CD4-positive, alpha-beta T cell treated with Interferon gamma for 1 hour (primary cell): ENCODE measurements at places on chromosomes 5 and 9.

GRCh38 chr5:157497875-157498611 is 38.0 kb downstream of the NIPAL4 start:
- DNase-seq: no peak

- peak; percentile 20 for DNase-seq
Measured at GRCh38 chr9:76359365-76359764, 34.9 kb downstream of the RFK start.

DNA sequence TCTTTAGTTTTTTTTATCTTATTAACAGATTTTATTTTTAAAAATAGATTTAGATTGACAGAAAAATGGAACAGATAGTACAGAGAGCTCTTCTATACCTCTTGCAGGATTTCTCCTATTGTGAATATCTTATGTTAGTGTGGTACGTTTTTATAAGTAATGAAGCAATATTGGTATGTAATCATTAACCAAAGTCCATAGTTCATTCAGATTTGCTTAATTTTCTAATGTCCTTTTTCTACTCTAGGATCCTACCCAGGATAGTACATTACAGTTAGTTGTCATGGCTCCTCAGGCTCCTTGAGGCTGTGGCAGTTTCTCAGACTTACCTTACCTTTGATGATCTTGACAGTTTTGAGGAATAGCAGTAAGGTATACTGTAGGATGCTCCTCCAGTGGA is 30.4 kb downstream of the PPP2R2B start:
- DNase-seq: no peak

- DNase-seq: no peak
Measured at GRCh38 chr9:77809552-77809951, 161.4 kb upstream of the GNA14 start.

DNA sequence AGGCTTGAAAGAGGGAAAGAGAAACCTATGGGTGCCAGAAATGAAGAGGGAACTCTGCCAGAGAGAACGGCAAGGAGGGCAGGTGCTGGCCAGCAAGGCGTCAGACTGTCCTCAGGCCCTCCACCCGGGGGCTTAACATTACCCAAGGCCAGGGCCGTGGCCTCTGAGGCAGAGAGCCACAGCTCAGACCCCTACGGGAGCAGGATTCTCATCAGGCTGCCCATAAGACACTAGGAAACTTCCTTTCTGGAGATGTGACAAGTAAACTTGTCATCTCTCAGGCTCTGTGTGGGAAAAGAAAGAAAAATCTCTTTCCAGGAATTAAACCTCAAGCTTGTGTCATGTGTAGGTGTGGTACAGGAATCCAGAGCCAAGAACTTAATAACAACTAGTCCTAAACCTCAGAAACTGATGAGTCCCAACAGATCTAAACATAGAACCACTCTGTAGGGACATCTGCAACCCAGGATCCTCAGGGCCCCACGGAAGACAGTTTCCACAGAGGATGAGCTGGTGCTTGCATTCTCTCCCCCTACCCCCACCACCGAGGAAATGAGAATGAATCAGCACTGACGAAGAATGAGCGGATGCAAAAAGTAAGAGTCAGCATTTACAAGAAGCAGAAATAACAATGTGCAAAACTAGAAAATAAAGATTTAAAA is 74.3 kb downstream of the DCP2 start:
- DNase-seq: no peak

DNA sequence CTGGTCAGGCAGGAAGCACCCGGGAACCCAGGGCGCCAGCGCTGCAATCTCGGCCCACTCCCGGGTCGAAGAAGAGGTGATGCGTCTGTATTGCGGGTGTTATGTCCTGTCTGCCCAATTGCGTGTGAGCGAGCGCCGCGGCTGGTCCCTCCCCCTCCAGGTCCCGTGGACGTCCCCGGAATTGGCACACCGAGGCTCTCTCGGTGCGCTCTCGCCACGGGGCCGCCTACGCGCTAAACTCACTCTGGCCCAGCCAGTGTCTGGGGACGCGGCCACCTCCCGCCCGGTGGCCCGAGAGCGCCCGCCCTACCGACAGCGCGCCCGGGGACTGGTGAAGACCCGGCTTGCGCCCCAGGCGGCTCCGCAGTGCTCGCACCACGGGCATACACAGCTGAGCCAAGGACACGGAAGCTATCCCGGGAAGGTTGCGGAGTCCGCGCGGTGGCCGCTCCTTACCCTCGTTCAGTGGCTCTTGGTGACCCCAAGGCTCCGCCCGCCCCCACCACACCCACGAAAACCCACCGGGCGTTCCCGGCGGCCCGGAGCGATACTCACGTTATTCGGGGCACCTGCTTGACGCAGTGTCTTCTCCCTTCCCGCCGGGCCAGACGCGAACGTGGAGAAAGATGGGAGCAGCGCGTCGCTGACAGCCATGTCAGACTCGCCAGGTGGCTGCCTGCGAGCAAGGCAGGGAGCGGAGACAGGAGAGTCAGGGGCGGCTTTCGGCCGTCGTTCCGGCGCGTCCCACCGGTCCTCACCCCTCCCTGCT is 1.0 kb downstream of the KLF4 start:
- peak; percentile 71 for DNase-seq

DNA sequence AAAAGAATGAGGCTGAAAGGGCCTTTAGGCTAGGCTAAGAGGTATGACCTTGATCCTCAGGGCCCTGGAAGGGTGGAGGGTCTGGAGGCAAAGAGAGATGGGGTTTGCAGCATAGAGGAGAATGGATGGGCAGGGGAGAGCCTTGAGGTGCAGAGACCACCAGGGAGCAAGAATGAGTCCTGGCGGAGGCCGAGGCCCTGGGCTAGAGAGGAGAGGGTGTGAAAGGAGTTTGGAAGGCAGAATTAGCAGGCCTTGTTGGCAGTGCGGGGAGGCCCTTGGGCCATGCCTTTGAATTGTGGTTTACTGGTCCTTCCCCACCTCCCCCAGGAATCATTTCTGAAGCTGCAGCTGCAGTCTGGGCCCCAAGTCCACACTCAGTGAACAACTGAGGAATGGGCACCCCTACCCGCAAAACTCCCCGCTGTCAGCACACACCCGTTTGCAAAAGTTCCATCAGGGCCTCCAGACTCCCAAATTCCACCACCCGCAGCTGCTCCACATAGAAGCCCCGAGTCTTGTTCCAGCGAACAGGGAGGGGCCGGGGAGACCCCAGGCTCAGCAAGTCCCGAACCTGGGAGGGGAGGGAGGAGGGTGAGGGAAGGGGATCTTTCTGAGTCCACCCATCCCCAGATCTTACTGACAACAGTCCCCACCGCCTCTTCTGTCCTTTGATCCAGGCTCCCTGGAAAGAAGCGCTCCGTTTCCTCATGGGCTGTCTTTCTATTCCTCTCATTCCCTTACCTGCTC is 2.1 kb downstream of the KIF12 start:
- no peak for DNase-seq

DNA sequence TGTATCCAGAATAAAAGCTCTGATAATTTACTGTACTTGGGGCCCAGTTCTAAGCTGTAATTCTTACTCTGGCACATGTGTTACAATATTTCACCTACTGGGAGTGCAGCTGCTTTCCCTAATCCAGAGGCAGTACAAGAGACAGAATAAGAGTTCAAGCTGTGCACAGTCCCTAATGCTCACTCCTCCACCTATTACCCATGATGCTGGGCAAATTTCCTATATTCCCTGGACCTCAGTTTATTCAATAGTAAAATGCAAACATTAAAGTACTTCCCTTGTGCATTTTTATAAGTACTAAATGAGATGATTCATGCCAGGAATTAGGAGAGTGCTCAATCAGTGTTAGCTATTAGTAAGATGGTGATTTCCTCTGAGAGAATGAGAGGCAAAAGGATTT is 28.0 kb upstream of the TAF11L2 start:
- DNase-seq: no peak

DNA sequence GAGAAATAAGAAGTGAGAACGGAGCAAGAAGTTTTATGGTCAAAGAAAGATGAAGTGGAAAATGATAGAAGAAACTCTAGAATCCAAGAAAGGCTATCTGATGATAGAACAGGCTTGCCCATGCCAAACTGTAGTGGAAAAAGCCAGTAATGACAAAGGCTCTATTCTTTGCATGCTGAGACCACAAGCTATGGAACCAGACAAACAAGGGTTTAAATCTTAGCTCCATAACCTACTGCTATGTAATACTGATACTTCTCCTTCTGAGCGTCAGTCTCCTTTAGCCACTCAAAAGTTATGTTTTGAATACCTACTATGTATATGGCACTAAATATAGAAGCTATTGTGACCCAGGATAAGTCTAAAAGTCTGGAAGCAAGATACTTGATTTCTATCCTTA is 51.2 kb upstream of the TRIM32 start:
- DNase-seq: no peak

- no peak for DNase-seq
Measured at GRCh38 chr5:1936901-1937300, 54.2 kb upstream of the IRX4 start.

DNA sequence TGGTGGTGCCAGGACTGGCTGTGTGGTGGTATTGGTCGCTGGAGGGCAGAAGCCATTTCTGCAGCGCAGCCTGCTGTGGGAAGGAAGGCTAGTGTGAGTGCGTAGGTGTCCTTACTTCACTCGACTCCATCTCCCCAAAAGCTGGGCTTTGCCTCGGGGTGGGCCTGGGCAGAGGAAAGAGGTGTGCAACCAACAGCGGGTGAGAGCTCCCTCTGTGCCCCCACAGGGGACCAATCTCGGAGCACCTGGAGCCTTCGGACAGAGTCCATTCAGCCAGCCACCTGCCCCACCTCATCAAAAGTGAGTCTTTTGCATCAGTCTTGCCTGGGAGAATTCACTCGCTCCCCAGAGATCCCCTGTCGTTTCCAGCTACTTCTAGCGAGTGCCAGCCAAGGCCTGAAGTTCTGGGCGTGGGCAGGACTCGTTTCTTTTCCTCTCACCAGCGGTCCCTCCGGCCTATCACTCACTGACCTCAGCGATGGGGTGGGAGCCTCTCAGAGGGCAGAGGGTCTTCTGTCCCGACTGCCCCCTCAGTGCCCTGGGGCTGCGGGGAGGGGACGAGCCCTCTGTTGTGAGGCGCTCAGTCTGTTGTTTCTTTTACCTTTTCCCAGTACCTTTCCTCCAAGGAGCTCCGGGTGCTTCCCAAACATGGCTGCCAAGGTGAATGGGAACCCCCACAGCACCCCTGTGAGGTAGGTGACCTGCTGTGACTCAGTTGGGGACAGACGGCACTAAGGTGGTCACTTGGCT is 32.9 kb upstream of the PRDM12 start:
- DNase-seq: no peak

DNA sequence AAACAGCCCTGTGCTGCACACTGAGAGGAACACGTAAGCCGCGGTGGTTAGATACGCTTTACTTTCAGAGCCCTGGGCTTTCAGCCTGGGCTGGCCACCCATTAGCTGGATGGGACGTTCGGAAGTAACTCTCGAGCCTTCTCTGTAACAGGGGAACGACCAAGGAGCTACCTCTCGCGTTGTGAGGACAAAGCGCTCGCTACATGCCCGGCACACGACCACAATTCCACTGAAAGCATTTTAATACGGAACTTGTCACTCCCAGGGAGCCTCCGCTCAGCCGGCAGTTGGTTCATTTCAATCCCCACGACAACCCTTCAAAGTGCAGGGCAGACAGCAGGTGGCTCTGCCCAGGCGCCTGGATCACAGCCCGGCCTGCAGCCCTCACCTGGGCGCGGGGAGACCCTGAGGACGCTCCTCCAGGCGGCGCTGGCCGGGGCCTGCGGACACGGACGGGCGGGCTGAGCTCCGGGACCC is 368 bp downstream of the SURF1 start:
- DNase-seq: no peak

- no peak for DNase-seq
Measured at GRCh38 chr9:136185596-136186366, 19.1 kb downstream of the LHX3 start.

DNA sequence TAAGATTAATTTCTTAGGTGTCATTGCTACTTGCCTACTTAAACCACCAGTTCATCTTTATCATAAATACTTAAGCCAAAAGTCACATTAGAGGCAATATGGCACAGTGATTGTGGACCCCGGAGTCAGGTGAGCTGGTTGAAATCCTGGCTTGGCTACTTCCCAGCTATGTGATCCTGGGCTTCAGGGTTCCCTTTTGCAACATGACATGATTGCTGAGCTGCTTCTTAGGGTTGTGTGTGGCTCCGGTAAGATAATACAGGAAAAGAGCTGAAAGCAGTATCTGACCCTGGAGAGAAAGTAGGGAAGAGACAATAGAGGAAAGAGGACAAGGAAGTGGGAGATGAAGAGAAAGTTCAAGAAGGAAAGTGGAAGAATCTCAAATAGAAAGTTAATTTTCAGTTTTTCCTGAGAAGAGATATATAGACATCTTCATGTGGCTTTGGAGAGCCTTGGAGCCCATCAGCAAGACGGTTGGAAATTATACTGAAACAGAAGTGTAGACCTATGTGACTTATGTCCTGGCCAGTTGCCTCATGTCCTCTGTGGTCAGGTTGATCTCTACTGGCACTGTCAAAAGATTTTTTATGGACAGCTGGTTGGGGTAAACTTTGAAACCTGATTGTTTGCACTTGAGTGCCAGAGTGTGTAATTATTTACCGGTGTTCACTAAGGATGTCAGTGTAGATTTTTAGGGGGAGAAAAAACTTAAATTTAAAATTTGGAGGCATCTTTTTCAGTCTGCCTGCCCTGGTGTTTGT is 93.2 kb downstream of the GHR start:
- DNase-seq: no peak

- no peak for DNase-seq
Measured at GRCh38 chr5:156669416-156669815, 180.7 kb upstream of the PPP1R2B start.

DNA sequence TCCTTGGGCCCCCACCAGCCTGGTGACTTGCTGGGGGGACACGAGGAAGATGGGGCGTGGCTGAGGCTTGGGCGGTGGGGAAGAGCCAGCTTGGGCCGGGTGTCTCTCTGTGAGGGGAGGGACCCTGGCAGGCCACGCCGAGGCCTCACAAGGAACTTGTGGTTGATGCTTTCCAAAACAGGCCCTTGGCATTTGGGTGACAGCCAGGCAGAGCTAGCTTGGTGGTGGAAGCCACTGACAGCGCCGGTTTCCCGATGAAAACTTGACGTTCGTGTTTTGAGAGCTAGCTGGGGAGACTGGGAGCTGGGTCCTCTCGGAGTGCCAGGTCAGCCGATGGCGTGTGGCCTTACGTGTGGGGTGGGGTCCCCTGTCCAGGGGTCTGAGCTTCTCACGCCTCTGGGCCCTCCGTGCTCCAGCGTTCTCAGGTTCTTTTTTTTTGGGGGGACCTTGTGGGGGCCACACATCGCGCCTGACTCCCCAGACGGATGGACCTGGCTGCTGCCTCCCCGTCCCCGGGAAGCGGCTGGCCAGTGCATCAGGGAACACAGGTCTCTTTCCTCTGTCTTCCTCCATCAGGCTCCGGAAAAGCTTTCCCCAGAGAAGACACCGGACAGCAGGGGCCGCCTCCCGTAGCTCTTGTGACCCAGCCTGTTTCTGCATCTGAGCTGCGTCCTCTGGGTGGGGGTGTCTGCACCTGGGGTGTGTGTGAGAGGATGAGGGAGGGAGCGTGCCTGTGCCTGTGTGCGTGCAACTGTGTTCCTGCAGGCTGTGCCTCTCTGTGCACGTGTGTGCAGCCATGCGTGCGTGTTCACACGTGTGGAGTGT is 129.3 kb upstream of the LPCAT1 start:
- DNase-seq: no peak

GRCh38 chr5:160352308-160352707 is 18.1 kb downstream of the C1QTNF2 start:
- no peak for DNase-seq

- DNase-seq: peak; percentile 56
Measured at GRCh38 chr9:87793292-87793691, 67.4 kb downstream of the CTSL start.

- no peak for DNase-seq
Measured at GRCh38 chr5:145960166-145960565, 23.8 kb downstream of the SH3RF2 start.
